Stimulated activated CD8-positive, alpha-beta memory T cell treated with anti-CD3 and anti-CD28 coated beads, Interleukin-12 subunit alpha, Interleukin-12 subunit beta, amount 100 ng/mL, for 1 hour (primary cell): ENCODE measurements at places on chromosomes 13 and 19.

- DNase-seq, result no peak
These were observed 3.4 kb upstream of the ASPDH start for GRCh38 chr19:50516964-50517703.

DNA sequence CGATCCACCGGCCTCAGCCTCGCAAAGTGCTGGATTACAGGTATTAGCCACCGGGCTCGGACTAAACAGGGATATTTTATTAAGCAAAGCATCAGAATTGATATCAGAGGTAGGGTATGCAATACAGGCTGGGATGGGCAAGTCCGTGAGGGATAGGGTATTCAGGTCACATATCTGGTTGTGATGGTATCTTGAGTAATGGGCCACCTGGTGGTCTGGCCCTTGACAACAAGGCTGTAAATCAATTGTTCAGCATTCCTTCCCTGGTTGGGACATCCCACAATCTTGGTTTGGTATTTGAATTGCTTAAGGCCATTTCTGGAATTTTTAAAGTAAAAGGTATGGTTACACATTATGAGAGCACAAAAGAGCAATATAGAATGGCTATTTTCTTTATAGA is 1588.0 kb downstream of the SLITRK1 start:
- DNase-seq, result no peak

GRCh38 chr13:105463011-105463501 is 1072.4 kb downstream of the EFNB2 start:
- DNase-seq, result no peak

- DNase-seq, result no peak
These were observed 67.3 kb downstream of the SLC15A1 start for GRCh38 chr13:98685146-98685545.
